ENCODE measurements at places on chromosomes 11 and 22.

GRCh38 chr11:45233121-45233803, 52.9 kb downstream of the SYT13 start:
- no peak for DNase-seq

GRCh38 chr11:115345361-115345760, 158.9 kb downstream of the CADM1 start:
- no peak for DNase-seq

- no peak for DNase-seq
Measured at GRCh38 chr11:134655189-134655989, 243.3 kb upstream of the B3GAT1 start.

DNA sequence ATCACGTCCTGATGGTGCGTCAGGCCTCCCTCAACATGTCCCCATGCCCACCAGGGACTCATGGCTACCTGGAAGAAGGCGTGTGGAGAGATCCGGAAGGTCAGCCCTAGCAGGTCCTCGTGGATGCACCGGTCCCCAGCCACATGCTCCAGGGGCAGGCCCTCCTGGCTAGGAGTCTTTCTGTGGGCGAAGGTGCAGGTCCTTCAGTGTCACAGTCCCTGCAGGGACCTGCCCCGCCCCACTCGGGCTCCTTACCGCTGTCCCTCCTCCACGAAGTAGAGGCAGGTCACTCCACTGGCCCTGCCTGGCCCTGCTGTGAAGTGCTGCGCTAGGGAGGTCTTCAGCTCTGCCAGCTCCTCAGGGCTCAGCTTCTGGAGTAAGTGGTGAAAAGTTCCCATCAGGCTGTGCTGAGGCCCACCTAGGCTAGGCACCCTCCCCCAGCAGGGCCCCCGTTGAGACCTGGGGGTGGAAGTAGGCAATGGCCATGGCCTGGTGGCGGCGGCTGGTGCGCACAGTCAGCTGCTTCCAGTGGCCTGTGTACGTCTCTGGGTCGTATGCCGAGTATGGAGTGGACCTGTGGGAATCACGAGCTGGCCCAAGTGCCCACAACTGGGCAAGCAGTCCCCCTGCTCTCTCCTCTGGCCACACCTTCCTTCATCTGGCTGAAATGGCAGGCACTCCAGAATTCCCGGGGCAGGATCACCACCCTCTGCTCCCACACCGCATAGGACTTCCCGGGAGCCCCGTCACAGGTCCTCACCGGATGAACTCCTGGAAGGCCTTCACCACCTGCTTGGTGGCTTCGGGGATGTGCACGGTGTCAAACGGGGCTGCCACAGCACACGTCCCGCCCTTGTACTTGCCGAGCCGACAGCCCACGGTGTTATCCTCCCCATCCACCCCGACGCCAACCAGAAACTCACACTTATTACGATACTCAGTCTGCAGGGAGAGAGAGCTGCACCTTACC, 1.1 kb upstream of the RANBP1 start:
- DNase-seq: no peak

- DNase-seq: no peak
Measured at GRCh38 chr11:113504586-113504985, 29.4 kb upstream of the DRD2 start.

GRCh38 chr22:34344702-34345101, 424.4 kb upstream of the LARGE1 start:
- no peak for DNase-seq

DNA sequence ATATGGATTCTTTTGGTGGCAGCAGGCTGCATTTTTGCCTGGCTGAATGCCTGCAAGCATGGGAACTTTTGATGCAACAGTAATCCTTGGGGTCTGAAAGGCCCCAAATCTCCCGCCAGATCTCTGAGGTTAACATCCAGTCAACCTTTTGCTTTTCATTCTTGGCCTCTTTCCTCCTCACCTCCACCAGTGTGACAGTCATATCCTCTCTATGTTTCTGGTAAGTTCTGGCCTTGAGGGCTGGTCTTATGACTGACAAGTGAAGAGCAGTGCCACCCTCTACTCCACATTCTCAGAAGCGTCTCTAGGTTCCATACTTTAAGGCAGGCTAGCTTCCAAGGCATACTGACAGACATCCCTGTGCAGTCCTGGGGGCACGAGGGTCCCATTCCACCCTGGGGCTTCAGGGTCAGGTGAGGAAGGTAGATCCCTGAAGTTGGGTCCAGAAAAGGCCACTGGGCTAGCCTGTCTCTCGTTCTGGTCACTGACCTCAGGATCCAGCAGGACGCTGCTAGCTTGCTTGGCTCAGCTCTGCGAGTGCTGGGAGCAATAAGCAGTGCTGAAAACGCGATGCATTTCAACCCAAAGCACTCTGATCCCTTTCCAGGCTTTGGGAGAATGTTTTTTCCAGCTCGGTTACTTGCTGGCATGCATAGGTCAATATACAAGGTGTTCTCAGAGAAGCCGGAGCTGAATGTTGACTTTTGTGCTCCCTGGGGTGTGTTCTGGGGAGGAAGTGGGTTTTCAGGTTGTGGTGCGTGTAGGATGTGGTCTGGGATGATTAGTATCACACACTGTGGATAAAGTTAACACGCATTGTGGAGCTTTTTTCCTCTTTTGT, 75.2 kb downstream of the PTPRJ start:
- DNase-seq: peak; percentile 26

- DNase-seq: no peak
Measured at GRCh38 chr11:1005928-1006327, 30.6 kb downstream of the MUC6 start.

DNA sequence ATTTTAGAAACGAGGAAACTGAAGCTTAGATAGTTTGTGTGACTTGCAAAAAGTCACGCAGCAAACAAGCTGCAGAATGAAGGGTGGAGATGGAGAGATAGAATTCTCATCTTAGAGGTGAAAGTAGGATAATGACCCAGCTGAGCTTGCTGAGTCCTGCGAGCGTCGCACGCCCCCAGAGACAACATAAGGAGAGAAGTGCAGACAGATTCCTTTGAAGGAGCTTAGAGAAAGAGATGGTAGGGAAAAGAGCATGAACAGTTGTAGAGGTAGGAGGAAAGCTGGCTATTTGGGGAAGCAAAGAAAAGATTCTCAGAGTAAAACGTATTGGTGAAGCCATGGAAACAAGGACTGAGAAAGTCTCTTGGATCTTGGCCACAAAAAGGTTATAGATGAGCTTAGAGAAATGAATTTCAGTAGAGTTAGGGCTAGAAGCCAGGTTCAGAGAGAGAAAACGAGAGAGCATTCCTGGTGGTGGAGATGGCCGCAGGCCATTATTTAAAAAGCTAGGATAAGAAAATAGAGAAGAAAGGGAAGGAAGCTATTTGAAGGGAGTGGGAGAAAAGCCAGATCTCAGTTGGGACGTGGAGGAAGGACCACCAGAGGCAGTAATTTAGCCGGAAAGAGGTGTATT, 44.8 kb downstream of the FAM83F start:
- no peak for DNase-seq

- DNase-seq: no peak
Measured at GRCh38 chr22:27896245-27896644, 22.8 kb downstream of the PITPNB start.

DNA sequence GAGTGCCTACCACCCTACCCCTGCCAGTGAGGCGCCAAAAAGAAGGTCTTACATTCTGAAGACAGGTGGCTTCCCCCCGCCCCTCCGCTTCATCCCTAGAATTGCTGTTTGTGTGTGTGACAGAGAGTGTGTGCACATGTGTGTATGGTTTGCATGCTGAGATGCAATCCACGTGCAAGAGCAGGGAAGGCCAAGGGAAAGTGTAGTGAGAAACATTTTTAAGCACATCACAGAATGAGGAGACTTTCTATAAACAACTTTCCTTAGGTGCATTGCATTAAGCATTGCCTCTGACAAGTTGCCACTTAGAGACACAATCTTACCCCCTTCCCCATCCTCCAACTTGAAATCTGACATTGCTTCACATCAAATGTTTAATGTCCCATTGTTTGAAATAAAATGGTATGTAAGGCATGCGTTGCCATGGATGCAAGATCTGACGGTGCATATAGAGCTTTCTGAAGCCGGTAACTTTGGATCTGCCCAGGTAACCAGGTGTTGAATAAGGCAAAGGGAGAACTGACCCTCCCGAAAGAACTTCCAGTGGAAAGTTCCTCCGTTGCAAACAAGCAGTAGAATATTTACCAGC, 21.4 kb downstream of the FJX1 start:
- no peak for DNase-seq
